ENCODE measurements at places on chromosomes 3 and 15.

- no peak for DNase-seq
Measured at GRCh38 chr15:34217587-34218225, 7.1 kb upstream of the EMC4 start.

- no peak for DNase-seq
Measured at GRCh38 chr3:132867526-132867925, 145.3 kb upstream of the NPHP3 start.

DNA sequence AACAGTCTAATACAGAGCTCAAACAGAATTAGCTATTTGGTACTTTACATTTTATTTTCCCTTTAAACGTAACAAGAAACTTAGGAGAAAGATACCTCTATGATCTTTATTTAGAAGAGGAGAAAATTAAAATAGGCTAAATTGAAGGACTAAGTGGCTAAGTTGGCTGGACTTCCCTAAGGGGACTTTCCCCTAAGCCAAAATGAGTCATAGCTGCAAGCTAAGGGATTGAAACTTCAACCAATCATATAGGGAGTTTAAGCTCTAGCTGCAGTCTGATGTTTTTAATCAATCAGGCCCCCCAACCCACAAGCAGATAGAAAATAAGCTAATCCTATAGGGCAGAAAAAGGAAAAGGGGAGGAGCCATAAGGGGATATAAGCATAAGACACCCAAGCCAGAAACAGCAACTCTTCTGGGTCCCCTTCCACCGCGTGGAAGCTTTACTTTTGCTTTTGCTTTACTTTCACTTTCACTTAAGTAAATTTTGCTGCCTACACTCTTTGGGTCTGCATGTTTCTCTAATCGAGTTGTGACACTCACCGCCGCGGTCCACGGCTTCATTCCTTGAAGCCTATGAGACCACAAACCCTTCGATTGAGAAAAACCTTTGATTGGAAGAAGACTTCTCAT, 1108.5 kb upstream of the EPHA6 start:
- DNase-seq, result no peak

DNA sequence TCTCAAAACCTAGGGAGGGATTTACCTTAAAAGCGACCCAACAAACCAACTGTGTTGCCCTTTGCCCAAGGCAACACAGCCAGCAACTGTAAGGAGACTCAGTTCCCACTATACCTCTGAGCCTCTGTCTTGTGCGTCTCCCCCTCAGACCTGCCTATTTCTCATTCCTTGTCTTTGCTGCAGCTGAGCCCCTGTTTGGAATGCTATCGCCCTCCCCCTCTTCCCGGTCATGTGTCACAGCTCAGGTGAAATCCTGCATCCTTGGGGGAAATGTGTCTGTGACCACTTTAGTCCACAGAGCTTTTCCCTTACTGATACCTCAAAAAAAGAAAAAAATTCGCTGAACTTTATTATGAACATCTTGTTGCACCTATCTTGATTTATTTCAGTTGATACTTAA, 52.0 kb upstream of the LRIG1 start:
- no peak for DNase-seq

DNA sequence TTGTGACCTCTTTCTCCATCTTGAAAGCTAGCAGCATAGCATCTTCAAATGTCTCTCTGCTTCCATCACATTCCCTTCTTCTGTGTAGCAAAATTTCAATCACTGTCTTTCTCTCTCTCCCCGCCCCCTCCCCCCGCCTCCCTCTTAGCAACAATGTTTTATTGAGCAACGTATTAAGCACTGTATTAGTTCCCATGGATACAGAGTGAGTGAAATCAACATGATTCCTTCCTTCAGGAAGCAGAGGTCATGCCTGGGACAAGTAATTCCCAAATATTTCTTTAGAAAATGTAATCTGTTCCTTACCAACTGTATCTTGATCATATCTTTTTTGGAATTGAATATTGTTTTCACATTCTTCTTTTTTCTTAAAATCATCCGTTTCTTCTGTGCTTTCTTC, 373.7 kb upstream of the NECTIN3 start:
- no peak for DNase-seq

DNA sequence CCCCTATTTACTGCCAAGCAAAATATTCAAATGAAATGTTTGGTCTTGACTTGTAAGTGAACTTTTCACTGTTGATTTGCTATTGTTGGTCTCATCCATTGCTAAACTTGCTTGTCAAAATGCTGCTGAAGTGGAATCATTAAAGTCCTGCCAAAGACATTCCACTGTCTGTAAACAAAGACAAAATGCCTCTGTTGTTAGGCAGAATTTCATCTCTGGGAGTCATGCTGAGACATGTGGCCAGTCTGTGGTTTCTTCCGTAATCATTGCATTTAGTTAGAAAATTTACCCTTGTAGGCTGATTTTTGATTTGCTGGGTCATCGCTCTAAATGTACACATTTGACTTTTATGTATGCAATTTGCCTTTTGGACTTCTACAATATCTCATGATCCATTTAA, 577.7 kb downstream of the MECOM start:
- DNase-seq, result no peak

- DNase-seq, result no peak
Measured at GRCh38 chr3:184368586-184369183, 7.2 kb downstream of the POLR2H start.

GRCh38 chr3:85881833-85882393, 923.1 kb downstream of the CADM2 start:
- DNase-seq, result no peak

DNA sequence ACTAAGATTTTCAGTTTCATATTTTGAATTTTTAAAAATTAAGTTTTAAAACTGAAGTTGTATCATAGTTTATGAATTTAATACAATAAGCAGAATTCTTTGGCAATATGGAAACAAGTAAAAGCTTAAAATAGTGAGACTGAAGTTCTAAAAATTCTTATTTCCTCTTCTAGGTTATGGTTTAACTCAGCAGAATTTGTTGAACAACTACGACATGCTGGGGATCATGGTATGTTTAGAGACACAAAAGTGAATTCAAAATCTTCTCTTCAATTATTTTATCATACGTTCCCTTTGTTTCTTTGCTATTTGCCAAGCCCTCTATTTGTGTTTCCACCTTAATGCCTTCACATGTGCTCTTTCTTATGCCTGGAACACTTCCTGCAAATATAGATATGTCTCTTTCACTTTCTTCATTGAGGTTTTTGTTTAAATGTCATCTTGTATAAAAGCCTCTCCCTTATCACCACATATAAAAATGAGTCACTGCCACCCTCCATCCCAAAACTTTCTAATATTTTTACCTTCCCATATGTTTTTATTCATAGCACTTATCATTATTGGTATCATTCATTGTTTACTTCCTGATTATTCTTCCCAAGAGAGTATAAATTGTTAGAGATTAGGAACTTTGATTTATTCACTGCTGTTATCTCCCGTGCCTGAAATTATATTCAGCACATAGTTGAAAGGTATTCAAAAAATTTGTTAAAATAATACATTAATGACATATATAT, 6.4 kb downstream of the SUCNR1 start:
- DNase-seq, result no peak

GRCh38 chr3:183161552-183162336, 790 bp downstream of the LAMP3 start:
- DNase-seq, result no peak

All from NCI-H2081 treated with DMSO at 0.1 percent for 48 hours (cell line).